ENCODE measurements at places on chromosomes 2 and 18.

DNA sequence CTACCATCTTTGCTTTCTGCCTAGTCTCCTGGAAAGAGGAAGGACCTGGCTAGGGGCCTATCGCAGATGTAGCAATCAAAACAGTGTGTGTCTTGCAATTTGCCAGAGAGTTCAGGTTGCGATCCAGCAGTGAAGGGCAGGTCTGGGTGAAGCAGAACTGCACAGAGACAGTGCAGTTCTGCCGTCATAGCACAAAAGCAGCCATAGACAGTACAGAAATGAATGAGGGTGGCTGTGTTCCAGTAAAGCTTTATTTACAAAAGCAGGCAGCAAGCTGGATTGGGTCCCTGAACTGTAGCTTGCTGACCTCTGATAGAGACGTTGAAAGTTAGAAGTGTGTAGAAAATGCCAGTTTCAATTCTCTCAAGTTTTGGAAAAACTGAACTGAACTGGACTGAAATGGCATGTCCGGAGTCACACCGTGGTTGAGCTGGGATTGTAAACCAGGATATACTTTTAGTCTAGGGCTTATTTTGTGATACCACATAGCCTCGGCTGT lies 186.8 kb downstream of the LTBP1 start:
- no peak for DNase-seq

DNA sequence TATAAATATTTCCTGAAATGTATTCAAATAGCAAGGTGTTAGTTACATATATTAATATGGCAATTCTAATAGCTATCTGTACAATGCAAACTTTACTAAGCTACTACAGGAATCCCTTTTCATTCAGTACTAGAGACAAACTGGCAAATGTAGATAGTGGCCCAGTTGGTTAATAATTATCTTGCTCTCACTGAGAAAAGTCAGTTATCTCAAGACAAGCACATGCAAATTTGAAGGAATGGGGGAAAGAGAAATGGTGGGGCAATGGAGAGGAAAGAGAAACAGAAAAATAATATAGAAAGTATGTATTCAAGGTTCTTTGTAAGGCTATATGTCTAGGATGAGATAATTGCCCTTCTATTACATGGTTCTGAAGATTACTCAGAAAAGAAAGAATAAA lies 280.0 kb downstream of the FIGN start:
- no peak for DNase-seq

DNA sequence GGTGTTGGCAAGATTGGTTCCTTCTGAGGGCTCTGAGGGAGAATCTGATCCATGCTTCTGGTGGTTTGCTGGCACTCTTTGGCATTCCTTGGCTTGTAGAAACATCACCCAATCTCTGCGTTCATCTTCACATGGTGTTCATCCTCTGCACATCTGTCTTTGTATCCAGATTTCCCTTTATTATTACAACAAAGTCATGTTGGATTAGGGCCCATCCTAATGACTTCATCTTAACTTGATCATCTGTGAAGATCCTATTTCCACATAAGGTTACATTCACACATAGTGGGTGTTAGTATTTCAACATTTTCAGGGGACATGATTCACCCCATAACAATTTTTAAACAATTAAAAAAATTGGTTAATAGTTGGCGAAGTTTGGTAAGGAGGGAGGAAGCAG lies 177.4 kb upstream of the CWC22 start:
- DNase-seq, result no peak

DNA sequence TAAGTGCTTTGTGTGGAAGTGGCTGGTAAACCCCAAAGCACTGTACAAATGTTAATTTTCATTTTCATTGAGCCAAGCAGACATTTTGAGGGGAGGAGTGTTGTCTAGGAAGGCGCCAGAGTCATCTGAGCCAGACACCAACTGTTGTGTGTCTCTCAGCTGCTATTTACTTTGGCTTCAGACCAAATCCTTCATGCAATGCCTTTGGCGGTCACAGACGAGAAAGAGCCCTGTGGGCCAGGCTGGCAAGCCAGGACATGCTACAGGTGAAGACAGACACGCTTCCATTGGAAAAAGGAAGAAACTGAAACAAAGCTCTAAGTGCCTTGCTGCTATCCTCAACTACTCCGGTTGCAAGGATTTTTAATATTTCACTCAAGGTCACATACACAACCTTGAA lies 115.4 kb upstream of the CDC42EP3 start:
- DNase-seq, result no peak

GRCh38 chr2:61959381-61960293 lies 54.2 kb downstream of the COMMD1 start:
- no peak for DNase-seq

DNA sequence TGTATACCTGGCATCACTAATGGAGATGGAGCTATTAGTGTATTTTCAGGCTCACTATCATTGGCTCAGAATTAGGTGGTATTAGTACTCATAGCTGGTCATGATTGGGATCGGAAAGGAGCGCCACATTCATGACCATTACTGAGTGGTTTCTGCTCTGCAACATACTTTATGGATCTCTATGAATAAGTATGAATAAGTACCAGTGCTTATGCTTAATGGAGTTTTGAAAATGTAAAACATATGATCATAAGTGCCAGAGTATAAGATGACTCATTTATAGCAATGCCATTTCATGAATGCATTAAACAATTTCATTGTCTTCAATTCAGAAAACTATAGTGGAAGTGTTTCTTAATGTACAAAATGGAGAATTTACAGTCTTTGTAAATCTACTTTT lies 156.7 kb downstream of the GALNT3 start:
- no peak for DNase-seq
